ENCODE measurements at places on chromosomes 16 and 17.

DNA sequence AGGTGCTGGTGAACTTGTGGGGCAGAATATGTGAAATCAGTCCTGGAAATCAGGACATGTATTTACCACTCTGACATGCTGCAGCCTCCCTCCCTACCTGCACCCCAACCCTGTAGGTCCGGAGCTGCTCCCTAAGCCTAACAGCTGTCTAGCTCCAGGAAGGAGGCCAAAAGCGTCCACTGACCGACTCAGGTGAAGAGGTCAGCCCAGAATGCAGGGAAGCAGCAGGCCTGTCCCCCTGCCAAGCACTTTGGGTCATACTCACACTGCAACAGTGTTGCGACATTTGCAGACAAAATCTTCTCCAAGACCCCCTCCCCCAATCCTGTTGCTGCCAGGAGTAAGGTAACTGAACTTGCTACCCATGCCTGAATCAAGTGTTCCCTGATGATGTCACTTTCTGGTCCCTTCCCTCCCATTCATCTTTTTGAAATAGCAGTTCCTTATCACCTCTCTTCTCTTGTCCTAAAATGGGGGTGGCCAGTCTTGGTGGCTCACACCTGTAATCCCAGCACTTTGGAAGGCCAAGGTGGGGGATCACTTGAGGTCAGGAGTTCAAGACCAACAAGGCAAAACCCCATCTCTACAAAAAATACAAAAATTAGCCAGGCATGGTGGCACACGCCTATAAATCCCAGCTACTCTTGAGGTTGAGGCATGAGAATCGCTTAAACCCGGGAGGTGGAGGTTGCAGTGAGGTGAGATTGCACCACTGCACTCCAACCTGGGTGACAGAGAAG lies 1.3 kb upstream of the ACLY start:
- DNase-seq: no peak

DNA sequence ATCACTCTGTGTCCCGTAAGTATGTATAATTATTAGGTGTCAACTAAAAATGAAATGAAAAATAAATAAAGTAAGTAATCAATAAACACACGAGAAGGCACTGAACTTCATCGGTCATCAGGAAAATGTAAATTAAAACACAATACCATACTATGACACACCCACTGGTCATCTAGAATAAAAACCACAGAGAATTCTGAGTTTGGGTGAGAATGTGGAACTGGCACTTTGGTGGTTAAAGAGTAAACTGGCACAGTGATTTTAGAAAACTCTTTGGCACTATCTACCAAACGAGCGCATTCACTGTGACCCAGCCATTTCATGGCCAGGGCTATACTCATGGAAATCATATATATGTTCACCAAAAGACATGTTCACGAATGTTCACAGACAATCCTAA lies 98.2 kb downstream of the HS3ST3A1 start:
- no peak for DNase-seq

GRCh38 chr17:55264645-55265298 lies at the start of gene HLF:
Gene HLF, plus strand, starts transcription at chr17:55264960. Its CDS starts 525 bp downstream, at chr17:55265485.
- peak; percentile 75 for DNase-seq

GRCh38 chr17:49486012-49486641 lies 9.0 kb upstream of the NGFR start:
- no peak for DNase-seq

GRCh38 chr17:19410875-19411620 lies at the start of gene RNF112:
Gene RNF112, plus strand, starts transcription at chr17:19411232. Its CDS starts 177 bp downstream, at chr17:19411409.
- peak; percentile 60 for DNase-seq

DNA sequence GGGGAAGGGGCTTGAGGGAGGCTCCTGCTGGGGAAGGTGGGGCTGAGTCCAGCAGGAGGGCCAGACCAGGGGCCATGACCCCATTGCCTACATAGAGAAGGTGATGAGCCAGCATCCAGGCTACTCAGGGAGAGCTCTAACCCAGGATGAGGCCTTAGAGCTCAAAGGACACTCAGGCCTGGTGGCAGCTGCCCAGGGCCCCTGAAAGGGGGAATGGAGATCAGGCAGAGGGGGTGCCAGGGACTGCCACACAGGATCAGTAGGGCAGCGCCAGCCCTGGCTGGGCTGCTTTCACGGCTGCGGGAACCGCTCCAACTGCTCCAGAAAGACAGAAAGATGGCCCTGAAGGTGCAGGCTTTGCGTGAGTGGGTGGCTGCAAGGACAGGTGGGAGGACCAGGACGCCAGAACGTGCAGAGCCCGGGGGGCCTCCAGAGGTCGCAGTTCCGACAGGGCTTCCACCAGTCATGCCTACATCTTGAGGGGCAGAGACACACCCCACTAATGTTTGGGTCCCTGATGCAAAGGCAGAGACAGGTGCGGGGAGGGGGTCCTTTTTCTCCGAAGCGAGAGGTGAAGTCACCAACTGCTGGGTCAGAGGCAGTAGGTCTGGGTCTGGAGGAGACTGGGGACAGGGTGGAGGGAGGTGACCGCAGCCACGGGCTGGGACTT lies 882 bp upstream of the ATP6V0C start:
- no peak for DNase-seq

- no peak for DNase-seq
Measured at GRCh38 chr17:57578608-57579225, 166.4 kb downstream of the CCDC182 start.

DNA sequence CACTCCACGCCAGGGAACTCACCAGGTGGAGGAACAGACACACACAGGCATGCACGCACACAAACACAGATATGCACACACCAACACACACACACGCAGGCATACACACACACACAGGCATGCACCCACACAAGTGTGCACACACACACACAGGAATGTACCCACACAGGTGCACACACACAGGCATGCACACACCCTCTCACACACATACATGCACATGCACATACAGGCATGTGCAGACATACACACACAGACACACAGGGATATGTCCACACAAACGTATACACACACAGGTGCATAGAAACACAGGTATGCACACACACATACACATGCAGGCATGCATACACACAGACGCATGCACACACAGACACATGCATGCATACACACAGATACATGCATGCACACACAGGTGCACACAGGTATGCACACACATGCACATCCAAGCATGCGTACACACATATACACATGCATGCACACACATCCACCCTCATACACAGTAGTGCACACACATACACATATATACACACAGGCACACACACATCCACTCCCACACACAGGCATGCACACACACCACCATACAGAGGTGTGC lies 39.2 kb downstream of the COTL1 start:
- no peak for DNase-seq

GRCh38 chr17:79982986-79983385 lies 52.7 kb downstream of the TBC1D16 start:
- DNase-seq: no peak

DNA sequence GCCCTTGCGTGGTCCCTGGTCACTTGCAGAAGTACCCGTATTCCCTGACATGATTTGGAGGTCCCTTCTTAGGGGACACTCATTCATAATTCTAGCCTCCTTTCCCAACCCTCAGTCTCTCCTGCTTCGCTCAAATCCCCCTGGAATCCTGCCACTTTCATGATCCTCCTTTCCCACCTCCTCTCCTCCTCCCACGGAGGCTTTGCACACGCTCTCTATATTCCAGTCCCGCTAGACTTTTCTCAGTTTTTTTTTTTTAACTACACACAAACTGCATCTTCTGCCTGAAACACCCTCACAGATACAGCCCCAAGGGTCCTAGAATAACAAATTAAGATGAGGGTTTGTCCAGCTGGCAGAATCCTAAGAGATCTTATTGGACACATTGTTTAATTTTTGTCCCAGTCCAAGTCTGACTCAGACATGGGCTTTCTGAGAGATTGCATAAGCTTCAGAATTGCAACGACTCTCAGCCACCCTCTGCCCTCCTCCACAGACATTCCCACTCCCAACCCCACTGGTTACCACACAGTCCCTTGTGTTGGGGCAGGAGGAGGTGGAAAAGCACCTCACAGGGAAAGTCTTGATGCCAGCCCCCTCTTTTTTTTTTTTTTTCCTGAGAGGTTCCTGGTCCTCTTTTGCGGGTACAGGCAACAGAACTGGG lies 739.5 kb upstream of the EEF2KMT start:
- no peak for DNase-seq

DNA sequence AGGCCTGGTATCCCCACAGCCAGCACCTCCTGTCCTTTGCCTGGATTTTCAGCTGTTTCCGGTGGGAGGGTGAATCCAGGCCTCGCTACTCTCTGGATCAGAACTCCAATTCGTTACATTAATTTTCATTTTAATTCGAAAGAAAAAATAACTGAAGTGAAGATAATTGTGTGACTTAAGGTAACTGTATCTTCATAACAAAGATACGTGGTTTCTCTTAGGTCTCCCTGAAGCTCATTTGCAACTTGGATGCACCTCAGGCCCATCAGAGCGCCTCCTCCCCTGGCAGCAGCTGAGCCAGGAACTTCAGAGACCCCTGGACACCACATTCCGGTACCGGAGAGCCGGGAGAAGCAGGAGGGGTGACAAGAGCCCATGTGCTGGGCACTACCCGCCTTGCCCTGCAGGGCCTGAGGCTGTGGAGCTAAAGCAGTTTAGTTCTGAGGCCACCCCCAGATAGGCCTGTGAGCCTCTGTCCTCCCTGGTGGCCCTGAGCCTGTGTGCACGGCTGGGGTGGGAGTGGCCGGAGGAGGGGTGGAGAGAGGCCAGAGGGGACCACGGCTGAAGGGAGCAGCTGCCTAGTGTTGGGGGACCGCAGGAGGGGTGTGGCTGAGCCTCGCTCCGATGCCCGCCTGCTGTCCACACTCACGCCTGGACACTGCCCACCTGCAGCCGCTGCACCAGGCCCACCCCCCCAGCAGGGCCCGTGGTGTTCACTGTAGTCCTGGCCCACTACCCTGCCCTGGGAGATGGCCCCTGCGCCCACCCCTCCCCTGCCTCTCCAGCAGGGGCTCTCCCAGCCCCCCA lies 11.4 kb upstream of the DUS1L start:
- no peak for DNase-seq

- DNase-seq: no peak
Measured at GRCh38 chr17:8685381-8685780, 54.9 kb upstream of the MYH10 start.

DNA sequence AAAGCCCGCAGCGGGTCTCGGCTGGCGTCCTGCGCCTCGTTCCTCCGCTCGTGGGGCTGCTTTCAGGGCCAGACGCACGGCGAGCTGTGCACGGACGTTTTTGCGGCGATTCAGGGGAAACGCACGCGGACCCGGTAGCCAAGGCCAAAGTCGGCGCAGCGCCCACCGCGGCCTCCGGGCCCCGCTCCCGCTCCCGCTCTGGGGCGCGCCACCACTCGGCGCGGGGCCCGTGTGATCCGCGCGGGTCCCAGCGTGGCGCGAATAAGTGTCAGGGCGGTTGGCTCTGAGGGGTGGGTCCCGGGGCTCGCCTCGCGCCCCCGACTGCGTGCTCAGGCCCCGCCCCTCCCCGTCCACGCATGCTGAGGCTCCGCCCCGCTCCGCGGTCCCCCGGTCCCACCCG lies 694 bp upstream of the TBCD start:
- DNase-seq: no peak

DNA sequence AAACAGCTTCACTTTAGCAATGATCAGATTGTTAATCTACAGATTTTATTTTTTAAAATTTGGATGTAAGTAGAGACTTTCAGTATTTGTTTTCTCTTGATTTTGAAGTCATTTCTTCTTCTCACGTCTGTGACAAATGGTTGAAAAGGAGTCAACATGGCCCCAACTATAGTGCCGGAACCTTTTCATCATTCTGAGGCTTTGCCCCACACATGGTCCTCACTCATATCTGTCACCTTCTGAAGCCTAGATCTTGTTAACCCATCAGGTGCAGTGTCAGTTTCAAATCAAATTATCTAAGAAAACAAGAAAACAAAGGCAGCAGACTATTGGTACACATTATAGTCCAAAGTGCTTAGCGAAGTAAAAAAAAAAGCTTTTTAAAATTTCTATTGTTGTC lies 124.1 kb downstream of the TRIM37 start:
- no peak for DNase-seq

DNA sequence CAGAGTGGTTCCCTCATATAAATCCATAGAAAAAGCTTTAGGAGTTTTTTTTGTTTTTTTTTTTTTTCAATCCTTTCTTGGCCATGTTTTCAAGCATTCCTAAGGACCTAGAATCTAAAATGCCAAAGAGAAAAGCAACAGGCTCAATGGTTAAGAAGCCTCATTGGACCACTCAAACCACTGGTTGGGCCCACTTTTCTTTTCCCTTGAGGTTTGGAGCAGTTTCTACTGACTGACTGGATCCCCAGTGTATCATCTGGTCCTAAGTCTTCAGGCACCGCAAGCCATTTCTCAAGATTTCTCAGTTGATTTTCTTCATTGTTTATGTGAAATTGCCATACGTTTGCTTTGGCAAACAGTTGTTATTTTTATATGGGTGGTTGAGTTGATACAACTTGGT lies 14.4 kb downstream of the METTL9 start:
- DNase-seq: no peak

DNA sequence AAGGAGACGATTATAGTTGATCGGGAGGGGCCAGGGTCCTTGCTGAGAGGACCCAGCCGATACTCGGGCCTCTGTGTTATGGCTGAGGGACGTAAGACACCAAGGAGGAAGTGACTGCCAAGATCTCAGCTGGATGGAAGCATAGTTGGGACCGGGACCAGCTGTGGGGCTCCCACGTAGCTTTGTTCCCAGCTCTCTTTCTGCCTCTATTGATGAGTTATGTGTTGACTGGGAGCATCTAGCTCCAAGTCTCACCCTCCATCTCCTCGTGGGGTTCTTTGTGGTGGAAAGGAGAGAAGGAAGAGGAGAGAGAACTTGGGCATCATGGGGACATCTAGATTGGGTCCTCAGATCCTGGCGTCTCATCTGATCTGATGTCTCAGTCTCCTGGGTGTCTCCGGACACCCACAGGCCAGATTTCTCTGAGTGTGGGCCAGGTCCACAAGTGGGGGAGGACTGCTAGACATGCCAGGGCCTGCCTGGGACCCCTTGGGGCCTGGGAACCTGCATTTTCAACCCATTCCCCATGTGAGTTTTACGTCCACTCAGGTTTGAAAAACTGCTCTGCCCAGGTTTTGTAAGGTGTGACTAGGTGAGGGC lies 1.0 kb downstream of the MGRN1 start:
- DNase-seq: no peak

DNA sequence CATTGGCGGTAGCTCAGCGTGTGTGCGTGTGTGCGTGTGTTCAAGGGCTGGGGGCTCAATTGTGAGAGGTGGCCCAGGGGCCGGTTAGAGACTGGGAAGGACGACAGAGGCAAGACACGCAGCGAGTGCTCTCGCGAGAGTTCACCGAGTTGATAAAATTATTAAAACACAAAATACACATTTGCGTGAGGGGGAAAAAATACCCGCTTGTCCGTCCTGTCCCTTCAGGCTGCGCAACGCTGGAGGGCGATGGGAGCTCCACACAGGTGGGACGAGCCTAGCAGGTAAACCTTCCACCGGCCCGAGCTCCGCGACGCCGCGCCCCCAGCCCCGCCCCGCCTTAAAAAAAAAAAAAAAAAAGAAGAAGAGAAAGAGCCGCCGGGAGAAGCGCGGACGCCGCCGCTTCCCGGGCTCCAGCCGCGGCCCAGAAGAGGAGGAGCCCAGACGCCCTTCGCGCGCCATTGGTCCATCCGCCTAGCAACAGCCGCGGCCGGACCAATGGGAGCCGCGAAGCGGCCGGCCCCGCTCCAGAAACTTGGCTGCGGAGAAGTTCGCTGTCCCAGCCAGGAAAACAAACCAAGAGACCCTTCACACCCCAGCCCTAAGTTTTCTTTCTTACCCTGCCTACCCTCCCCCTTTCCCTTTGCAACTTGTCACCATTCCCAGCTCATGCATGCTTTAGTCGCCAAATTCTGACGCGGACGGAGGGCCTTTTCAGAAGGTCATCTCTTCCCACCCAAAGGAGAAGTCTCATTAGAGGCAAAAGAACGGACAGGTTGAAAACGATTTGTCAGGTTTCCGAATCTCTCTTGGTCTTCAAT lies 169.9 kb upstream of the MAF start:
- DNase-seq: peak; percentile 87

- DNase-seq: no peak
Measured at GRCh38 chr17:44310609-44311376, 2.4 kb downstream of the RUNDC3A start.

Measured in anterior cingulate cortex (tissue), 58 donors.